Diencephalon (tissue), 1 donor: ENCODE measurements at places on chromosomes 12 and 14. TPM values are rescaled to one million over a fixed set of nuclear protein-coding genes. Genes with fewer than 3 reads are reported as not detected.

Gene EFS
- total RNA-seq, result 9.7 TPM

Gene EMC9
- 15.5 TPM for total RNA-seq

Gene ANKRD52
- total RNA-seq, result 23.5 TPM

Gene LRRC23
- 27.7 TPM for total RNA-seq

Gene SLC7A8
- 14.8 TPM for total RNA-seq

Gene NKX2-8
- total RNA-seq, result 1.2 TPM

Gene CD163L1
- 4.4 TPM for total RNA-seq

Gene LRRC43
- total RNA-seq, result 6.5 TPM

Gene TSPAN11
- total RNA-seq, result 13.8 TPM

Gene POTEM
- not detected for total RNA-seq

Gene RNASE7
- not detected for total RNA-seq

Gene C12orf56
- 1.2 TPM for total RNA-seq

Gene GON7
- total RNA-seq, result 15.5 TPM

Gene GLIPR1L2
- 2.3 TPM for total RNA-seq

Gene BAG5
- total RNA-seq, result 44.8 TPM

Gene KLRB1
- not detected for total RNA-seq

Gene GPR33
- total RNA-seq, result not detected

Gene TGM1
- total RNA-seq, result 3.0 TPM

Gene CPNE6
- 16.8 TPM for total RNA-seq

Gene NKX2-1
- 21.5 TPM for total RNA-seq

Gene NTF3
- 6.2 TPM for total RNA-seq

Gene TMTC2
- total RNA-seq, result 43.4 TPM

Gene P2RX2
- total RNA-seq, result not detected

Gene ABHD12B
- total RNA-seq, result 2.1 TPM

Gene MORN3
- 3.9 TPM for total RNA-seq

Gene KRT6C
- not detected for total RNA-seq

Gene FOS
- total RNA-seq, result 57.0 TPM

Gene CHFR
- 40.6 TPM for total RNA-seq

Gene WNT1
- total RNA-seq, result not detected

Gene PLEKHG7
- total RNA-seq, result not detected

Gene EMP1
- 5.3 TPM for total RNA-seq

Gene CCNT1
- 39.2 TPM for total RNA-seq

Gene ADCY6
- total RNA-seq, result 35.5 TPM

Gene SLC25A21
- 2.1 TPM for total RNA-seq

Gene MYH6
- total RNA-seq, result under 0.01 TPM

Gene PAH
- total RNA-seq, result 0.69 TPM

Gene BBOF1
- total RNA-seq, result 16.1 TPM

Gene C14orf39
- 0.92 TPM for total RNA-seq
